Left renal pelvis (tissue), 4 donors: ENCODE measurements at places on chromosomes 13 and 19.

DNA sequence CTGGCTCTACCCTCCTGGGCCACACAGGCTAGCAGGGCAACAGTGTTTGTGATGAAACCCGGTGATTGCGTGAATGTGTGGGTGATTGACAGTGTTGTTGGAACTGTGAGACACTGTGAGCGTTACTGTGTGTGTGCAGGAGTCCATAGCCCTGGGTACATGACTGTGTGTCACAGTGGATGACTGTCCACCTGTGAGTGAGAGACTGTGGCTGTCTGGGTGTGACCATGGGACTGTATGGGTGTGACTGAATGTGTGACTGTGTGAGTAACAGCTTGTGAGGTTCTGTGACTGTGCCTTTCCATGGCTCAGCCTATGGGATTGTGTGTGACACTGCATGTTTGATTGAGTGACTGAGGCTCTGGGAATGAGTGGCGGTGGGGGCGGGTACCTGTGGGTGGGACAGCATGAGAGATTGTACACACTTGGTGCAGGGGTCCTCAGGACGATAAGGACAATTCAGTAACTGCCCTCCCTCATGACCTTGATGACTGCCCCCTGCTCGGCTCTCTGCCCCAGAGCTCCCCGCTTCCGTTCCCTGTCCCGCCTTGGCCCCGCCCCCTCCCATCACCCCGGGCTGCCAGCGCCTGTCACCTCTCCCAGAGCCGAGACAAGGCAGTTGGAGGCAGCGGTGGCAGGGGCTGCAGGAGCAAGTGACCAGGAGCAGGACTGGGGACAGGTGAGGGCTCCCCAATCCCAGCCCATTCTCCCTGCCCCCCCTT, at the start of gene GIPR:
GIPR (plus strand) TSS at position 602 of the 722 bp plus-strand sequence. CDS start 1,300 bp downstream, outside the sequence.
- no peak for DNase-seq

DNA sequence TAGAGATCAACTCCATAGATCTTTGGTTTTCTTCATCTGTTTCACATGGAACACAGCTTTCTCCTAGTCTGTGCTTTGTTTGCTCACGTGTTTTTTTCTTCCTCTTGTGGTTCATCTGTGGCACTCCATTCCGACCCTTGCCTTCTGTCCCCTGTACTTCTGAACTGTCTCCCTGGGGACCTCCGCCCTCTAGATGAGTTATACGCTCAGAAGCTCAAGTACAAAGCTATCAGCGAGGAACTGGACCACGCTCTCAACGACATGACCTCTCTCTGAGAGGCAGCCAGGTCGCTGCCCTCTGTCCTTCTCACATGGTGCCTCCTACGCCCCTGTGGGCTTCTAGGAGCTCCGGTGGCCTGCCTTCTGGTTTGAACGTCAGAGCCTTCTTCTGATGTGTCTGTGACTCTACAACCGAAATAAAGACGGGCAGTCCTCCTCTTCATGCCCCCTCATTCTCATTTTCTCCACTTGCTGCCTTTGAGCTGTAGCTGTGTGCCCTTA, 16.6 kb upstream of the RAB8A start:
- no peak for DNase-seq

DNA sequence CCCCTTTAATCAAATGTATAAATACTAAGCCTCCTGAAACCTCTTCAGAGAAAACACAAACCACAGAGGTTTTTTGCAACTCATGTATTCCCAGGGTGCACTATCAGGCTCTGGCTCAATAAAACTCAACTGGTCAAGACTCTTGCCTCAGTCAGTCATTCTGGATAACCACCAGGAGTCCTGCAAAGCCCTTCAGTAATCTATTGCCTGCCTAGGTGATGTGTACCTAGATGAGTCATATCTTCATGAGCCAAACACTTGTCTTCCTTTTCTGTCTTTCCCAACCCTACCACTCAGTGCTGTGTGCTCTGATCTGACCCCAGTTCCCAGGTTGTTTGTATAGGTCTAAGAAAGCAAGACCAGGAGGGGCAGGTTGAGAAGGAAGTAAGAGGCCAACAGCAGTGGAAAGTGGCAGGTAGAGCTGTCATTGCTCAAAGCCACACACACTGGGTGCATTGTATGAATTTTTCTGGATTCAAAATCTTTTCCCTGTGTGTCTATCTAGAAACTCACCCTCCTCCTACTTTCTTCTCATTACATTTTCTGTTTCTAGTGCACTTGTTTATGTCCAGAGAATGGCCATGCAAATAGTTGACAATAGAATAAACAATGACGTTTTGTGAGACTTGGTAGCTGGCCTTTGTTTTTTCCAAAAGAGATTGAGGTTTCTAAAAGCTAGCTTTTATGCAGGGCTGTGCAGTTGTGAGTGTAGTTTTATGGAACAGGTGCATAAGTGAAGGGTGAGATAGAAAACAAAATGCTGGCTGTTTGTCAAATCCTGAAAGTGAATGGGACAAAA, 48.1 kb downstream of the PSG1 start:
- no peak for DNase-seq

GRCh38 chr13:24613128-24613527, 67.1 kb upstream of the ATP12A start:
- DNase-seq = no peak

GRCh38 chr13:40640845-40641458, 25.5 kb downstream of the FOXO1 start:
- no peak for DNase-seq
